Right ventricle myocardium superior (tissue), 1 donor: ENCODE measurements at places on chromosomes 3 and 15.

GRCh38 chr3:65713016-65713415 is 325.7 kb downstream of the MAGI1 start:
- no peak for DNase-seq

DNA sequence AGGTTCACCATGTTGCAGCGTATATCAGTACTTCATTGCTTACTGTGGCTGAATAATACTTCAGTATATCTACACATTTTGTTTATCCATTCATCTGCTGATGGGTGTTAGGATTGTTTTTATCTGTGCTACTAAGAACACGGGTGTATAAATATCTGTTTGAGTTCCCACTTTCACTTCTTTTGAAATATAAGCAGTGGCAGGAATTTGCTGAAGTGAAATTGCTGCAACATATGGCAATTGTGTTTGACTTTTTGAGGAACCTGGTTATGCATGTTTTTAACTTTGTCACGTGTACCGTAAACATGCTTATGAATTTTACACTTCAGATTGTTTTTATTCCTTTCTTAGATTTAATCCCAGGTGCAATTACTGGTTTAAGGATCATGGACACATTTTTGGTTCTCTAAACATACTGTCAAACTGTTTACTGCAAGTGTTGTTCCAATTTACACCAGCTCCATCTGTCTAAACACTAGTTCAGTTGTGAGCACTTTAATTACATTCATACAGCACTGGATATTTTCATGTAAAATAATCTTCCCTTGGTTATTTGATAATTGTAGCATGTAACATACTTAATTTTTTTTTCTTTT is 23.1 kb downstream of the TRAK1 start:
- DNase-seq = no peak

DNA sequence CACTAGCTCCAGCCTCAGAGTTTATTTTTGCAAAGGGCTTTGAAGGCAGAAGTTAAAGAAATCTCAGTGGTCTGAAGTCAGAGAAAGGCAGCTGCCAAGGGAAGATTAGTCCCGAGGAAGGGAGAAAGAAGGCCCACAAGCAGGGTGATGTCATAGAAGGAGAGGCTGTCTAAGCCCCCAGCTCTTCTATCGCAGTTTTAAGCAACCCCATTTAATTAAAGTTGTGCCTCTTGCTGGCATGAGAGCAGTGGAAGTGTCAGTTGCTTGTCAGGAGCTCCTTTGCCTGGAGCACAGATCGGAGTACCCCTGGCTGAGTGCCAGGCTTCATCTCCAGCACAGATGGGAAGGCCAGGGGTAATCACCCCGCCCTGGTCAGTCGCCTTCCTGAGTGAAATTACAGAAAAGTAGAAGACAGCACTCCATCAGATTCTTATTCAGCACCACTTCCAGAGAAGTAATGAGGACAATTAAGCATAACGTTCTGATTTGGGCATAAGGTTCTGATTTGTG is 530.7 kb downstream of the EPHB1 start:
- DNase-seq = no peak

GRCh38 chr3:176919836-176920765 is 277.2 kb downstream of the TBL1XR1 start:
- DNase-seq = no peak

GRCh38 chr3:116265976-116266584 is 179.2 kb downstream of the LSAMP start:
- no peak for DNase-seq
